SW480 (cell line): ENCODE measurements at places on chromosomes 2 and 18.

- DNase-seq = no peak
Measured at GRCh38 chr2:161677634-161678033, 53.4 kb downstream of the SLC4A10 start.

DNA sequence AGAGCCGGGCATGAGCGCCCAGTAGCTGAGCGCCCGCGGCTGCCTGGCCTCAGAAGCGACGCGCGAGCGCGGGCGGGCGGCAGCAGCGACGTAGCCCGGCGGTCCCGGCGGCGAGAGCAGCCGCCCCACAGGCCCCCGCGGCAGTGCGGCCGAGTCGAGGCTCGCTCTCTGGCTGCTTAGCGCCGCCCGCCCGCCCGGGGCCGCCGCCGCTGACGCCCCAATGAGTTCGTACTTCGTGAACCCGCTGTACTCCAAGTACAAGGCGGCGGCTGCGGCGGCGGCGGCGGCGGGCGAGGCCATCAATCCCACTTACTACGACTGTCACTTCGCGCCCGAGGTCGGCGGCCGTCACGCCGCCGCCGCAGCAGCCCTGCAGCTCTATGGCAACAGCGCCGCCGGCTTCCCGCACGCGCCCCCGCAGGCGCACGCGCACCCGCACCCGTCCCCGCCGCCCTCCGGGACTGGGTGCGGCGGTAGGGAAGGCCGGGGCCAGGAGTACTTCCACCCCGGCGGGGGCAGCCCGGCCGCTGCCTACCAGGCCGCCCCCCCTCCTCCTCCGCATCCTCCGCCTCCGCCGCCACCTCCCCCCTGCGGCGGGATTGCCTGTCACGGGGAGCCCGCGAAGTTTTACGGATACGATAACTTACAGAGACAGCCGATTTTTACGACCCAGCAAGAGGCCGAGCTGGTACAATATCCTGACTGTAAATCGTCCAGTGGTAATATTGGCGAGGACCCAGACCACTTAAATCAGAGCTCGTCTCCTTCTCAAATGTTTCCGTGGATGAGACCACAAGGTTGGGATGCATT lies 847 bp downstream of the HOXD8 start:
- peak; percentile 59 for DNase-seq

- DNase-seq = peak; percentile 40
Measured at GRCh38 chr2:23900541-23901322, 26.2 kb downstream of the ATAD2B start.

- no peak for DNase-seq
Measured at GRCh38 chr18:58484989-58485981, 143.6 kb downstream of the ALPK2 start.

- no peak for DNase-seq
Measured at GRCh38 chr2:127993659-127994058, 34.2 kb downstream of the SAP130 start.

DNA sequence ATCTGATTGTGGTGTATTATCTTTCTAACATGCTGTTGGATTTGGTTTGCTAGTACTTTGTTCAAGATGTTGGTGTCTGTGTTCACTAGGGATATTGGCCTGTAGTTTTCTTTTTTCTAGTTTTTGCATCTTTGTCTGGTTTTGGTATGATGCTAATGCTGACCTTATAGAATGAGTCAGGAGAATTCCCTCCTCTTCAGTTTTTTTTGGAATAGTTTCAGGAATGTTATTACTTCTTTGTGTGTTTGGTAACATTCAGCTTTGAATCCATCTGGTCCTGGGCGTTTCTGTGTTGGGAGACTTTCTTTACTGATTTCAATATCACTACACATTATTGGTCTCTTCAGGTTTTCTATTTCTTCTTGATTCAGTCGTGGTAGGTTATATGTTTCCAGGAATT lies 124.2 kb upstream of the EPB41L5 start:
- DNase-seq = no peak

DNA sequence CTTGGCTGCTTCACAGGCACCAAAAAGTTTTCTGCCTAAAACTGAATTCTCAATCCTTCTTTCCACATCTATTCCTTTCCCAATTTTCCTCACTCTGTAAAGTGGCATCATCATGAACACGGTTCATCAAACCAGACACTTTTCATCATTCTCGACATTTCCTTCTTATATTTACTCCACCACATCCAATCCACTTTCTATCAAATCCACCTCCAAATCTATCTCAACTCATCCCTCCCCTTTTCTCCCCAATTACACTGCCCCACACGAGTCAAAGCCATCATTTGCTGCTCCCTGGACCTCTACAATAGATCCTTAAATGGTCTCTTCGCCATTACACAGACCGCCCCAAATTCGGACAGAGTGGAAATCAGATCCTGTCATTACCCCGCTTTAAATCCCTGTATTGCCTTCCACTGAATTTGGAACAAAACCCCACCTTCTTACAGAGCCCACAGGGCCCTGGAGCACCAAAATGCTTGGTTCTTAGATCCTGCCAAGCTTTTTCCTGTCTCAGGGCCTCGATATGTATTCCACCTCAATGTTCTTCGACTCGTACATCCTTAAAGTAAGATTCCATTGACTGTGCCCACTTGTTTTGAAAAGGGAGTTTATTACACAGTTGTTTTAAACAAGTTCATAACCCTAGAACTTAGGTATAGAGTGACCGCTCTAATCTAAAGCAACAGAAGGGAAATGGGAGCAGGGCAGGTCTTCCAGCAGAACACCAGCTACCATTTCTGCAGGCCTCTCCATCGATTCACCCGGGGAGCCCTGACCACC lies 856 bp downstream of the ACAA2 start:
- no peak for DNase-seq

- no peak for DNase-seq
Measured at GRCh38 chr2:184449760-184450159, 148.6 kb upstream of the ZNF804A start.

- DNase-seq = no peak
Measured at GRCh38 chr2:54941248-54941984, 108.8 kb downstream of the RTN4 start.

DNA sequence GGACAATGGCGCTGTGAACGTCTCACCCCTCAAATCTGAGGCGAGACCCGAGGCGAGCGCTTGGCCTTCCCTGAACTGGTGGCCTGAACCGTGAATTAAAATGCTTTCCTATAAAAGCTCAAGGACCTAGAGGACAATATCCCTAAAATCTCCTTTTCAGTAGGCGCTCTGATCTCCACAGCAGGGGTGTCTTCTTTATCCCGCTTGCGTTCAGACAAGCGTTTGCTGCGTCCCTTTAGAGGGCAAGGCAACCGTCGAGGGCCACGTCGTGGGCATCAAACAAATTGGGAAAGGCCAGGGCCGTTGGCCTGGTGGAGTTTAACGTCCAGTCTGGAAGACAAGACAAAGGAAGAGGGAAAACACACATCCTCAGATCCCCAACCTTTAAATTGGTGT lies 1.3 kb upstream of the RAX start:
- no peak for DNase-seq

DNA sequence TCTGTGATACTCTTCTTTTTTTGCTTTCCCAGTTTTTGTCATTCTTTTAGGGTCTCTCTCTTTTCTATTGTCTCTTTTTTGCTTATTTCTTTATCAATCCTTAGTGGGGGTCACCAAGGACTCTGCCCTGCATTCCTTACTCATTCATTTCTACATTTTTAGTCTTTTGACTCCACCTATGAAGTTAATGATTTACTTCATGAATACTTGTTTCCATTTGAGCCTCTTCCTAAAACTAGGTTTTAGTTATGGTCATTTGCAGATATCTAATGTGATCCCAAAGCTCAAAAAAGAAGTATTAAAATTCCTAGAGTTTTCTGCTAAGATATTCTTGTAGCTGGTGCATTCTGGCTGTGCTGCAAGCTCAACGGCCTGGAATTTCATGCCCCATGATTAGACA lies 149.3 kb upstream of the AQP4 start:
- no peak for DNase-seq

GRCh38 chr2:237757616-237758015 lies 41.0 kb upstream of the RBM44 start:
- no peak for DNase-seq

DNA sequence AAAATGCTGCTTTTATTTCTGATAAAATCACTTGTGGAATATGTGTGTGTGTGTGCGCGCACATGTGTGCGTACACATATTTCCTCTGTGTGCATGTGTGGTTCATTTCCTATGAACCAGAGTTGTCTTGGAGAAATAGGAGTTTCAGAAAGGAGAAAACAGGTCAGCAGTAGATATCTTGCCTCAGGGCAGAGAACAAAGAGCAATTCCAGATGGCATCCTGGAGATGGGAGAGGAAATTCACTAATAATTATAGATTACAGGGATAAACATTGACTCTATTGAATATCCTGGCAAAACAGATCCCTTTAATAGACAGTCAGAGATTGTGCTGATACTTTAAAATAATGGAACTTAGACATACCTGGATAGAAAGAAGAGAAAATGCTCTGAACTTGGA lies 298.0 kb downstream of the TRIB2 start:
- no peak for DNase-seq

DNA sequence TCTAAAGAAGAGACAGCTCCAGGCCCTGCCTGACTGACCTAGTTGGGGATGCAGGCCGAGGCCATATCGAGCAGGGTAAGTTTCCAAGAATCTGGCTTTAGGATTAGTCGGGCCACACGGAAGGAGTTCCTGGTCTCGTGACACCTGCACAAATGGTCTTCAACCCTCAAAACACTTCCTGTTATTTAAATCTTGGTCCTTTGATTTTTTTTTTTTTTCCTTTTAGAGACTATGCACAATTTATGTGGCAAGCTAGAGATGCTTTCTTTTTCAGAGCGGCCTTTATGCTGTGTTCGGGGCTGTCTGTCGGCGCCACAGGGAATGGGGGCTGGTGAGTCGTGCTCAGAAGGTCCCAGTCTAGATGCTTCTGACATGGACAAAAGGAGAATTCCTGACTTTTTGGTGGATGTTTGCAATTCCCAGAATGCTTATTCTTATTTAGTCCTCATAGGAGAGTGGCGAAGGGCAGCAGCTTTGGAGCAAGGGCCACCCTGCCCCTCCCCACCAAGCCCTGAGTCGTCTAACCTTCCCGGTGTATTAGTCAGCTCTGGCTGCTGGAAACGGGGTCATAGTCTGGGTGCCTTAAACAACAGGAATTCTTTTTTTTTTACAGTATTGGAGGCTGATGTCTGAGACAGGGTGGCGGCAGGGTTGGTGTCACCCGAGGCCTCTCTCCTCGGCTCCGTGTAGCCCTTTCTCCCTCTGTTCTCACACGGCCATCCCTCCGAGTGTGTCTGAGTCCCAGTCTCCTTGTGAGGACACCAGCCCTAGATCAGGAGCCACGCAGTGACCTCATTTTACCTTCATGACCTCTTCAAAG lies 27.4 kb downstream of the HPCAL1 start:
- peak; percentile 48 for DNase-seq

DNA sequence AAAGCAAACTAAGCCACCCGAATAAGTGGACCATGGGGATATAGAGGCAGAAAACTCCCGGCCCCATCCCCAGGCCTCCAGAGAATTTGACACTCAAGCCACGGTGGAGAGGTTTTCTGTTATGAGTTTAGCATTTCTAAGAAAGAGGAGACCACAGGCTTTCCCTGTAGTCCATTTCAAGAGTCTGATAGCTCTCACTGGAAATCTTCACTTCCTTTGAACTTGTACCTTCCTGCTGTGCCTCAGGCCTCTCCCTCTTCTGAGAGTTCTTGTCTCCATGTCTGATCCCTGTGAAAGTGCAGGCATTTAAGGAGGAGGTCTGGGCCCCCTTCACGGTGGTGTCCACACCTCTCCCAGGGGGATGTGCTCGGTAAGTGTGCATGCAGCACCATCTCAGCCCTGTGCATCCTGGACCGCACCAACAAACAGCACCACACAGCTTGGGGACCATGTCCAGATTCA lies 113.7 kb downstream of the BCL2 start:
- no peak for DNase-seq

GRCh38 chr2:6972067-6972710 lies 55.0 kb downstream of the RNF144A start:
- no peak for DNase-seq

DNA sequence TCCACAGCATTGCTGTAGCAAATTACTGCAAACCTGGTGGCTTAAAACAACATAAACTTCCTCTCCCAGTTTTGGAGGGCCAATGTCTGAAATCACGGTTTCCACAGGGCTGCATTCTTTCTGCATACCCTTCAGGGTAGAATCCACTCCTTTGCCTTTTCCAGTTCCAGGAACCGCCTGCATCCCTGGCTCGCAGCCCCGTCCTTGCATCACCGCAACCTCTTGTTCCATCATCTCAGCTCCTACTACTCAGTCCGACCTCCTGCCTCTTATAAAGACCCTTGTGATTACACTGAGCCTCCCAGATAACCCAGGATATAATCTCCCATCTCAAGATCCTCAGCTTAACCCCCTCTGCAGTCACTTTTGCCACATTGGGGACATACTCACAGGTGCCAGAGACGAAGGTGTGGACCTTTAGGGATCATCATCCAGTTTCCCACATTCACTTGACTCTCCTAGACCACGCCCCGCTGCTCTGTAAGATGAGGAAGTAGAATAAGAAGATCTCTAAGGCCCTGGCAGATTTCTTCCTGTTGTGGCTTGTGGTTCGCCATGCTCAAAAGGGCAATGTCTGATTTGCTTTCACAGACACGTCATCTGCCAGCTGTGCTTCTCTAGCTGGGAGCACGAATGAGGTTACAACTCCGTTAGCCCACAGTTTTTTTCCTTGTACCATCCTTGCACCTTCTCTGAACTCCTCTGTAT lies 103.6 kb upstream of the AGAP1 start:
- DNase-seq = peak; percentile 29

GRCh38 chr2:35355056-35355455 lies 1000.5 kb upstream of the CRIM1 start:
- no peak for DNase-seq

DNA sequence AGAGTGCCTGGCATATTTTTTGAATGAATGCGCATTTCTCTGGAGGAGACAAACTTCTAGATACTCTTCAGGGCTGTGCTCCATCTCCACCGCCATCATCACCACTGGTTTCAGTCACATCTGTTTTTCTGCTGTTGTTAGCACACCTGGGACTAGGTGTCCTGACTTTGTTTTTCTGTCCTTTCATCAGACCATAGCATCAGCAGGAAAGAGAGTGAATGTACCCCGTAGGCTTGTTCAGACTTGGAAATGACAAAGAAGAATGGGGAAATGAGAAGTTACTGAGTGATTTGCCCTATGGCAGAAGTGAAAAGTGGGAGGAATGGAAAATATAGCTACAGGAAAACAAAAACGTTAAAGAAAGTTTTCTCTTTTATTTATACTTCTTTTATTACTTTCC lies 965.2 kb upstream of the FANCL start:
- no peak for DNase-seq

GRCh38 chr2:118050974-118051373 lies 37.1 kb upstream of the CCDC93 start:
- no peak for DNase-seq
